ENCODE measurements at places on chromosomes 1 and 21.
A peak's percentile ranks its signal among the peaks of the same experiment; 100 is the strongest.

DNA sequence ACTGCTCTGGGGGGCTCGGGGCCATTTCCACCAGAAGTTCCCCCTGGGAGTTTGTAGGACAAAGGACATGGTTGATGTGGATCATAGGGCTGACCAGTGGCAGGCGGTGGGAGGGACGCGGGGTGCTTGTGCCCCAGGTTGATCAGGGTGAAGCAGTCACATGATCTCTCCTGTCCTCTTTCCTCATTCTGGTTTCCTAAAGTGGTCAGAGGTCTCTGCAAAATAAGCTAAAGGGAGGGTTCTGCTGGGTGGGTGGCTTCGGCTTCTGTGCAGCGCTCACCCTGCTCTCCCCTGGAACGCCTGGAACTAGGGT is 9.2 kb downstream of the PDXK start:
- DNase-seq = no peak

GRCh38 chr1:226875641-226876295 is 5.4 kb downstream of the PSEN2 start:
- peak; percentile 69 for DNase-seq

- no peak for DNase-seq
Measured at GRCh38 chr1:1237874-1238701, 6.1 kb downstream of the B3GALT6 start.

DNA sequence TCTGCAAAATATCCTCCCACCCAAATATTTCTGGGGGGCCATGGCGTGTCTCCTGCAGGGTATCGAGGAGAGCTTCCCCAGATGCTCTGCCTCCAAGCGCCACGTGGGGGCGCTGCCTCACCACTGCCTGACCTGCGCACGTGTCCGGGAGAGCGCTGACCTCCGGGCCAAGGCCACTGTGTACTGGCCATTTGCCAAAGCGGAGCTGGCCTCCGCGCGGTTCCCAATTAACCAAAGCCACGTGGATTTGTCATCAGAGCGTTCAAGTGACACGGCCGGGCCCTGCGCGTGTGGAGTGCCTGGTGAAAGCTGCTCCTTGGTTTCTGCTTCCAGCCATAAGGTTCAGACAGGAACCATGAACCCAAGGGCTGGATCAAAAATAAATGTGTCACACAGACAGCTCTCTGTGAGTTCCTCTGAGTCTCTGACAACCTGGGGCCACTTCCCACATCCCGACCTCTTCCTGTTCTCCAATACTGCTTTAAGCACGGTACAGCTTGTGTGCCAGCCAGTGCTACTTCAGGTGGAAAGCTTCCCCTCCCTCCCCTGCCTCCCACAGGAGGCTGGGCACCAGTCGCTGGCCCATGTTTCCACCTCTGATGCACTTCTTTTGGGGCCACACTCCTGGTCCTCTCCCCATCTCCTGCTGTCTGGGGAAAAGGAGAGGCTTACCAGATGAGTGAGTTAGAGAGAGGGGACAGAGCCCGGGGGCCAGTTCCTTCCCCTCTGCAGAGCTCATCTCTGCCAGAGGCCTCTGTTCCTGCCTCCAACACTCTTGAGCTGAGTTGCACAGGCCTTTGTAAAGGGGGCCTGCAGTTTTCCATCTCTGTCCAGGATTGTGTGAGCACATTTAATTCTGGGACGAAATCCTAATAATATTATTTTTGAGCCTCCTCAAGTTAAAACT is 26.1 kb downstream of the ZP4 start:
- DNase-seq = peak; percentile 64

DNA sequence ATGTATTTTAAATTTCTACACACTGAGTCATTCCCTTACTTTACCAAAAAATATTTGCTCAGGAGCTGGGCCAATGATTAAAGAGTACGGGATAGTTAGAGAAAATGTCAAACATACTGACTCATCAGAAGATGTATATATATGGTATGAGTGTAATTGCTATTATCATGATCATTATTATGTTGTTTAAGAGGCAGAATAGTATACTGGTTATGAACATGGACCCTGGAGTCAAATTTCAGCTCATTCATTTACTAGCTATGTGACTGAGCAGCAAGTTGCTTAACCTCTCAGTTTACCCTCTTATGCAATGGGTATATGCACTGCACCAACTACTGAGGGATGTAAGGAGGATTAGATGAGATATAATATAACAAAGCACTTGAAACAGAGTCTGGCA is 41.2 kb upstream of the USH2A start:
- DNase-seq = peak; percentile 36

- peak; percentile 43 for DNase-seq
Measured at GRCh38 chr1:153422450-153423068, 6.2 kb downstream of the S100A7A start.

DNA sequence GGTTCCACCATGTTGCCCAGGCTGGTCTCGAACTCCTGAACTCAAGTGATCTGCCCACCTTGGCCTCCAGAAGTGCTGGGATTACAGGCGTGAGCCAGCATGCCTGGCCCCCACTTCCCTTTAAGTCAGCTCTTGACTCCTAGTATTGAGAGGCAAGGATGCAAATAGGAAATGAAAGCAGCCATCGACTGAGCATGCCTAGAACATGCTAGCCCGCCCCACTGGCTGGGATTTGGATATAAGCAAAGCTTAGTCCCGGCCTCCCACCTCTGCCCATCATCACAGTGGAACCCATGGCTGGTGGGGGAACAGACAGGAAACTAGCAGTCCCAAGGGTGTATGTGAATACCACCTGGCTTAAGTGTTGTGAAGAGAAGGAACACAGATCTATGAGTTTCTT is 10.5 kb downstream of the C1orf167 start:
- no peak for DNase-seq

DNA sequence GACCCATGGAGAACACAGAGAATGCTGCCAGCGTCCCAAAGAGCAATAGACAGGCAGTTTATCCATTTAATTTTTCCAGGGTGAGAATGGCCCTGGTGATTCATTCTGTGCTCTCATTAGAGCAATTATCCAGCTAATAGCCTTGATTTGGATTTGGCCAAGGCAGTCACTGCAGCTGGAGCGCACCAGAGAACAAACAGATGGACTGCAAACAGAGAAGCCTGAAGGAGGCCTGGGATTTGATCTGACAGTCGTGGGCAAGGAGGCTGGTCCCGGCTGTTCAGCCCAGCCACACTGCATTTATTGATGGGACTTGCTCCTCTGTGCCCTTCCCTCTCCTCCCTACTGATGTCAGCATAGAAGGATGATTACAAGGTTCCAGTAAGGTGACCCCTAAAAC is 353.9 kb upstream of the C1orf174 start:
- DNase-seq = no peak

DNA sequence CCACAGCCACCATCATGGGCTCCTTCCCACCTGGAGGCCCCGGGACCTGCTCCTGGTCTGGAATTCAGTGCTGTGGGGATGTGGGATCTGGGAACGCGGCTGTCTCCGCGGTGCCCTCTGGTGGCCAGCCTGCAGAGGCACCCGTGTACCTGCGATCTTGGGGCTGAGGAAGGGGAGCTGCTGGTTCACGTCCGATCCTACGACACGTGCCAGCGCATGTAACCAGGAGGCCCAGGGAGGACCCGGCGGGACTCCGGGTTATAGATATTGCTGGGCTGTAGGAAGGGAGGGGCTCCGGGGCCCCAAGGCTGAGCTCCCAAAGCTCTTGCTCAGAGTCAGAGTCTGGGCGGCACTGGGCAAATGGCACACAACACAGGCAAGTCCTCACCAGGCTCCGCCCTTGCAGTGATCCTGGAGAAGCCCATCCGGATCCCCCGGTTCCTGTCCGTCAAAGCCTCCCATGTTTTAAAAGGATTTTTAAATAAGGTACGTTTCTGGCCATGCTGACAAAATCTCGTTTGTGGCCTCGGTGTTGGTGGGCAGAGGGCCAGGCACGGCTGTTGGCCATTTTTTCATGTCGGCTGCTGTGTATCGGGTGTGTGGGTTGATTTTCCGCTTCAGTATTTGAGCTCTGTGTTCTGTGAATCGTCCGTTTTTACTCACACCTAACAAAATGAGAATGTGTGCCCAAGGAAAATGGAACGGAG is 20.1 kb downstream of the FAAP20 start:
- DNase-seq = peak; percentile 26

DNA sequence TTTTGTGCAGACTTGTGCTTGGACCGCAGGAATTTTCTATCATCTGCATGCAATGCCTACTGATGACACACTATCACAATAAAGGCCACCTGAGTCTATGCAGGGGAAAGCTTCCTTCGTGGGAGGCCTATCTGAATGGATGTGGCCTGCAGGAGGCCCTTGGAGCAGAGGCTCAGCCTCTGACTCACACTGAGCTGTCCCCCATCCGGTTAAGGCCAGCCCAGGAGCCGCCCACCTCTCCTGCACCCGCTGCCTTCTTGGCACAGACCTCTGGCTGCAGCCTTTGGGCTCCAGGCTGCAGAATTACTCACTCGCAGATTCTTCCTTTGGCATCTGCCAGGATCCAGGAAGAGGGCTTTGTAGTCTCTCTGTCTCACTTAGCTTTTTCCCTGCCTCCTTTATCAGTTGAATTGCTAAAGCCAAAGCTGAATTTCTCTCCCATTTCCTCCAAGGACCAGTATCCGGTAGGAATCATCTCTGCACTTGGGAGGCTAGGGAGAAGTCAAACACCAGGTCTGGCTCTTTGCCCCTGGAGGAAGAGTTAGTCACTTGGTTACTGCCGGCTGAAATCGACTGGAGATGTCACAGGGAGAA is 65.1 kb upstream of the JUN start:
- peak; percentile 97 for DNase-seq

GRCh38 chr1:61343734-61344420 is 261.5 kb downstream of the NFIA start:
- DNase-seq = no peak

DNA sequence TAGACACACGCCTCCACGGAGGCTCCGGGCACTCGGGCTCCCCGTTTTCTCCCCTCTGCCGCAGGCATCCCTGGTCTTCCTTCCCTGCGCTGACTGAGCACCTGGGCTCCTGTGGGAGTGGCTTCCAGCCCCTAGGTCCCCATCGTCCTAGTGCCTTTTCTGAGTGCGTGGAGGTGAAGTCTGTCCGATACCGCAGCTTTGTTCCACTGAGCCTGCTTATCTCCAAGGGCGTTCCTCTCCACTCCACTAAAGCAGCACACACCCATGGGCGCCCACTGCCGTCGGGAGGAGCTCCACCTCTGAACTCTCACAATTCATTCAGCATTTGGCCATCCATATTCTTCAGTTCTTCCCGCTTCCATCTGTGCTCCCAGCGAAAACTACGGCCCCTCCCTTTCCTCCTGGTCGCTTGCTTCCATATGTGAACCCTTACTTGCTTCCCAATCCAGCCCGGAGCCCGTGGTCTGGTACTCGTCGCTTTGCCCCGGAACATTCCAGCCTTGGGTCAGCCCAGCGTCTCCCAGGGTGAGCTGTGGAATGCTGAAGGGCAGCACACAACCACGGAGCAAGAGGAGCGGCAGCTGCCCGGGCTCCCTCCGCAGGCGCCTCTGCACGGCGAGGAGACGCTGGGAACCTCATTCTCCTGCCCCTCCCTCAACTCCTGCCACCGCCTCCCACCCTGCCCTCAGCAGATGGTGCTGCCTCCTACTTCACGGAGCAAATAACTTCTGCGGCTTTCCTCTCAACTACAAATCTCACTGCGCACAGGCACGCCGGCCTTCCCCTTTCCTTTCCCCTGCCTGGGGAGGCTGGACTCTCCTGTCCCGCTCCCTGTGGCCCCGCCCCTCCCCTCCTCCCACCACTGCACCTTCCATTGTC is 27.5 kb downstream of the ATP8B2 start:
- peak; percentile 47 for DNase-seq

- DNase-seq = no peak
Measured at GRCh38 chr1:207429963-207430362, 24.2 kb upstream of the CR2 start.
